ENCODE measurements at places on chromosomes 1 and 21.

DNA sequence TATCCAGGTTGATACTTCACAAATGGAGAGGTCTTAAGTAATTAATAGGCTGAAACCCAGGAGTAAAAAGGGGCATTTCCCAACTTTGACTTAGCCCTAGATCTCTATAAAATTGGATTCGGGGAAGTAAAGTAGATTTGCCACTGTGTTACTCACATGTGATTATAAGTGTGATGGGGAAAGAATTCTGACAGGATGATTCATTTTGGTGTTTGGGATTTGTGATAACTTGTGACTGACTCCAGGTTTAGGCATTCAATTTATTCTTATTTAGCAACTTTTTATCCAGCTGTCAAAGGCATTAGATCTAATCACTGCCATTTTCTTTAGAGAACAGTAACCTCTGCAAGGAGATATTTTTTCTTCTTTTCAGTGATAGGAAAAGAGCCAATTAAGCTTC lies 175.5 kb downstream of the ASTN1 start:
- DNase-seq, result no peak

GRCh38 chr1:112429749-112430148 lies 33.7 kb downstream of the CTTNBP2NL start:
- no peak for DNase-seq

DNA sequence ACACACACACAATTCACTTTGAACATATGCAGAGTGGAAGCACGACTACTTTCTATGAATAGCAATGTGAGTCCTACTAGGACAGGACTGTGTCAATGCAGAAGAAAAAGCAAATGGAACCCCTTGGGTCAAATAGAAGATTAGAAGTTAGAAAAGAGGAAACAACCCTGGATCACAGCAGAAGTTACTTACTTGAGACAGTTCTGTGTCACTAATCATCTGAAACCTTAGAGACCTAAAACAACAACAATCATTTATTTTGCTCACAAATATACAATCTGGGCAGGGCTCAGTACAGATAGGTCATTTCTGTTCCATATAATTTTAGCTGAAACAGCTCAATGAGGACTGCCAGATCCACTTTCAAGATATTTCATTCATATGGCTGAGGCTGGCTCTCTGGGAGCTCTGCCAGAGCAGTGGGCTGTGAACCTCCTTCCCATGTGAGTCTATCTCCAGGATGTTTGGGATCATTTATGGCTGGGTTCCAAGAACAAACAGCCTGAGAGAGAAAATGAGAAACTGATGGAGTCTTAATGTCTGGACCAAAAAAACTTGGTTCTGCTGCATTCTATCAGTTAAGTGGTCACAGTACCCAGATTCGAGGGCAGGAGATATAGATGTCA lies 42.5 kb upstream of the IL10 start:
- peak; percentile 80 for DNase-seq

- no peak for DNase-seq
These were observed 67.0 kb downstream of the XCL2 start for GRCh38 chr1:168476588-168477385.

- no peak for DNase-seq
These were observed 24.2 kb downstream of the HSPA13 start for GRCh38 chr21:14358775-14359174.

DNA sequence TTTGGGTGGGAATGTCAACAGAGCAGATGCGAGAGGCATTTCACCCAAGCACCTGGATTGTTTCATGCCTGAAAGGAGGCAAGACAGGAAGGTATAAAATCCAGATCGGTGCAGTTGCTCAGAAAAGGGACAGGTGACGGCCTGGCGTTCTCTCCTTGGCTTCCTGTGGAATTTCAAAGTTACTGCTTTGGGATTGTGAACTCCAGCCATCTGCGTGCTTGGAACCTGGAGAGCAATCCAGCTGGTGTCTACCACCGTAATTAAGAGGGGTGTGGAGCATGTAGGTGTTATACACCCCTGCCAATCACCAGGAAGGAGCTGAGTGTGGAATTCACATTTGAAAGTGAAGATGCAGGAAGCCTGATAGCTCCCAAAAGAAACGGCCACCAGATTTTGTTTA lies 286.1 kb downstream of the KIF26B start:
- no peak for DNase-seq

DNA sequence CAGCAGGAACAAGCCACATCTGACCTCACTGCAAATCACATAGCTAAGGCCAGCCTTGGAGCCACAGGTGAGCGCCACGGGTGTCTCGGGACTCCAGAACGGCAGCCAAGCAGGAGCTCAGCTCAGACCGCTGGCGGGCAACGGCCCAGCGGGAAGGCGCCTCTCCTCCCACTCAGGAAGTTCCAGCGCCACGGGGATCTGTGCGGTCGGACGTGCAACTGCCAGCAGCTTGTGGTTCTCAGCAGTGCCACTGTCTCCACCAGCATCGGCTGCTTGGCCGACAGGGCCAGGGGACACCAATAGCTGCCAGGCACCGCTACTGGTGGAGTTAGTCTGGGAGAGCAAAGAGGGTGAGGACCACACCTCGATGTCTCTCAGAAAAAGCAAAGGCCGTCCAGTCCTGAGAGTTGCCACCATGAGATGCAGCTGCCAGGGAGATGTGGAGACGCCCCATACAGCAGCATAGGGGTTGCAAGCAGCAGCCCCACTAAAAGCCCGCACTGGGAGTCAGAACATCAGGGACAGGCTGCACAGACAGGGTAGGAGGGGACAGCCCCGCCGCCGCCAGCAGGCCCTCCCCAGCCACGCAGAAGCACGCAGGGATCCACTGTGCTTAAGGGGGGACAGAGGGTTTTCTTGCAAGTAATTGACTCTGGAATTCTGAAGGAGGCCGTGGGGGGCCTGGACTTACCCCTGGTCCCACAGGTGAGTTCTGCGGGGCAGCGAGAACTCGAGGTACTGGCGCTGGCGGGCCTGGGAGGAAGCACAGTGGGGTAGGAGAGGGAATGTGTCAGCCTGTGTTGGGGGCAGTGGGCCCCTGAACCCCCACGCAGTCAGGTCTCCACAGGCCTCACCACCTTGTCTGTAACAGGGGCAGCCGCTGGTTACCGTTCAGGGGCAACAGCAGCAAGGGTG lies 83.5 kb downstream of the NPHP4 start:
- DNase-seq, result no peak

DNA sequence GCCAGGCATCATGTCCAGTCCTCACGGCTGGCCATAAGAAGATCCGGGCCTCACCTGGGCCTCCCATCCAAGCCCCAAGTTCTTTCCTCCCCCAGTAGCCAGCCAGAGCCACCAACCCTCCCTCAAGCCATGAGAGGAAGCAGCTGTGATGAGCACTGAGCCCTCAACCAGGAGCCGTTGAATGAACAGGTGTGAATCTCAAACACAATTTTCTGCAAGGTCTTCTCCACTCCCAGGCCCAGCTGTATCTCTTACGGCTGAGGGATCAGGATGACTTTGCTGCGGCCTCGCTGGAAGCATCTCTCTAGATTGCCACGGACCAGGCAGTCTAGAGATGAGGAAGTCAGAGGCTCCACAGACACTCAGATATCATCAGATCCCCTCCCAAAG lies 9.8 kb upstream of the CLDN14 start:
- DNase-seq, result no peak

- no peak for DNase-seq
These were observed 66.3 kb downstream of the SPATA46 start for GRCh38 chr1:162310337-162310736.

DNA sequence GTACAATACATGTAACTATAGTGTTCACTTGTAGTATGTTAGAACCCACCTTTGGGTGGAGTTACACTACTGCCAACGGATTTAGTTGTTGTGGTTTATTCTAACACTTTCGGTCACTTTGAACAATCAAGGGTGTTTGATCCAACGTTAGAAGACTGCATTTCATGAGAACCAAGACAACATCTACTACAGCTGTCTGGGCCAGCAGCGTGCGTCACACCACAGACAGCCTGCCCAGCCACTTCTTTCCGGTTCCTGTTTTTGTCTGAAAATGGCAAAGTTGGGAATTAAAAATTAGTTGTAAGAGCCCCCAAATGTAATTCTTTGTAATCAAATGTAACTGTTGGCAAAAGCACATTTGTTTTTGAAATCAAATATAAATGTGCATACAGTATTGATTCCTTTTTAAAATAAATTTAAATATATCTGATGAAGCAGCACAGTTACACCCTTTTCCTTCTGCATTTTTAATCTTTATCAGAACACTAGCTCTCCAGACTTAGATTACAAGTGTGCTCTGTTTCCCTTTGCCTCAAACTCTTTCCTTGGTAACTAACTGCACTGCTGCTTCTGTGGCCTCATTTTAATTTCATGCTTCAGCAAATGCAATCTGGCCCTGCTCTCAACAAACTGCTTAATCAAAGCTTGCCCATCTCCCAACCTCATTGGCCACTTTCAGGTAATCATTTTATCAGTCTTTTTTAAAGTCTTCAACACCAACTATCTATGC lies 86.6 kb upstream of the DPH5 start:
- DNase-seq, result no peak

DNA sequence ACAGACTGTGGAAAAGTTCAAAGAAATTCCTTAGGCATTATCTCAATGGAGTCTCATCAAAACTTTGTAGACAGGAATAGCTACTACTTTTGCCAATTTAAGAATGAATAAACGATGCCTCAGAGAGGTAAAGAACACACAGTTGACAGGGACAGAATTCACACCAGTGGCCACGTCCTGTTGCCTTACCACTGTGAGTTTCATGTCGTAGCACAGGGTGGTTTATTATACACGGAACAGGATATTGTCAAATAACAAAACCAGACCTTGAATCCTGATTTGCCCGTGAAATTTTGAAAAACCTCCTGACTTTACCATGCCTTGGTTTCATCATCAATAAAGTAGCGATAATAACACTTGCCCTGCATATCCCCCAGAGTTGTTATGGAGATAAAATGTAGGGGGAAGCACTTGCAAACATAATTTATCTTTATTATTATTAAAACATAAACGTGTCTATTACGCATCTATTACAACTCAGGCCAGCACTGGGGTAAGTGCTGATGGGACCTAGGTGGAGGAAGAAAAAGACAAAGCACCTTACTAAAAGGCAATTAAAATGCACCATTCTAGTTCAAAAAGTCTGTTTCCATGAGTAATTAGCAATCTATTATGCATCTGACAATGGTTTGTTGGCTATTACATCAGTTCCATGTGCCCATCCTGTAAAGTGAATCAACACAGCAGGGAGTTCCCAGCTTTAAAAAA lies 408.1 kb upstream of the RUNX1 start:
- no peak for DNase-seq

- no peak for DNase-seq
These were observed 56.0 kb downstream of the TBCE start for GRCh38 chr1:235423214-235423652.

DNA sequence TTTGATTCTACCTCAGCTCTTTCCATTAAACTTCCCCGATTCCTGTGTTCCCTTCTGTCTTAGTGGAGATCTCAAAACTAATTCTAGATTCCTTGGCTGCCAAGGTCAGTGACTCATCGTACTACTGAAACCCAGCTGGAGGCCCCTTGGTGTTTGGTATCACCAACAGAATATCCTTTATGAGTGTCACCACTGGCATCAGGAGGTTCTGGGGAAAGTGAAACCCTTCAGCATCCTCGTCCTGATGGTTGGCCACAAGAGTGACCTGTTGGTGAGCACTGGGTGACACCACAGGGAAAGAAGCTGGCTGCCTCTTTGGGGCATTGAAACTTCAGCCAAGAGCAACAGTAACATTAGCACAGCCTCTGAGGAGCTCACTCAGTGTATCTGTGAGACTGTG lies 9.6 kb downstream of the RAB42 start:
- peak; percentile 86 for DNase-seq

DNA sequence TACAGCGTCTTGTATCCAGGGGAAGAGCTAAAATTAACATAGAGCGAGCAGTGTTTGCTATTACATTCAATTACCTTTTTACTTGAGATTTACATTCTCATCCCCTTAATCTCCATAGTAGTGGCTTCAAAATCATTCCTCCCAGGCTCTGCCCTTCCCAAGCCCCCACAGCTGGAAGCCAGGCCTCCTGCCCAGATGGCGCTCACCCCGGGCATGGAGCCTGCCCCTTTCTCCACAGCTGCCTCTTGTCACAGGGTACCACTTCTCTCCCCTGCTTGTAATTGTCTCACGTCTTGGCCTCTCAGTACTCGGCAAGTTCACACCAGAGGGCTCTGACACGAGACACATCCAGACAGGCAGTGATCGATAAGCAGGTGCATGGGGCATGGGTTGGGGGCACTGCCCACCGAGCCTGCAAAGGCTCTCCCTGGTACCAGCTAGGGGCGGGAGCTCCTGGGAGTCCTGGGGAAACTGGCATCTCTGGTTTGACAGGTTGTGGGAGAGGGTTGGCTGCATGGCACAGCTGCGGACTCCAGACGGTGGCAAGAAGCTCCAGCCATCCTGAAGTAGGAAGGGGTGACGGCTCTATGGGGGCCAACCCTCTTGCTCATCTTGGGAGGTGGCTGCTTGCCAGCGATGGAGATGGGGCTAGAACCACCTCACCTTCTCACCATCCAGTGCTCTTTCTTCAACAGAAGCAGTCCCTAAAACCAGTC lies 20.1 kb downstream of the CASZ1 start:
- no peak for DNase-seq

GRCh38 chr1:116997066-116997465 lies 4.5 kb upstream of the CD101 start:
- DNase-seq, result no peak

GRCh38 chr21:29155118-29155932 lies 24.9 kb downstream of the MAP3K7CL start:
- peak; percentile 94 for DNase-seq

DNA sequence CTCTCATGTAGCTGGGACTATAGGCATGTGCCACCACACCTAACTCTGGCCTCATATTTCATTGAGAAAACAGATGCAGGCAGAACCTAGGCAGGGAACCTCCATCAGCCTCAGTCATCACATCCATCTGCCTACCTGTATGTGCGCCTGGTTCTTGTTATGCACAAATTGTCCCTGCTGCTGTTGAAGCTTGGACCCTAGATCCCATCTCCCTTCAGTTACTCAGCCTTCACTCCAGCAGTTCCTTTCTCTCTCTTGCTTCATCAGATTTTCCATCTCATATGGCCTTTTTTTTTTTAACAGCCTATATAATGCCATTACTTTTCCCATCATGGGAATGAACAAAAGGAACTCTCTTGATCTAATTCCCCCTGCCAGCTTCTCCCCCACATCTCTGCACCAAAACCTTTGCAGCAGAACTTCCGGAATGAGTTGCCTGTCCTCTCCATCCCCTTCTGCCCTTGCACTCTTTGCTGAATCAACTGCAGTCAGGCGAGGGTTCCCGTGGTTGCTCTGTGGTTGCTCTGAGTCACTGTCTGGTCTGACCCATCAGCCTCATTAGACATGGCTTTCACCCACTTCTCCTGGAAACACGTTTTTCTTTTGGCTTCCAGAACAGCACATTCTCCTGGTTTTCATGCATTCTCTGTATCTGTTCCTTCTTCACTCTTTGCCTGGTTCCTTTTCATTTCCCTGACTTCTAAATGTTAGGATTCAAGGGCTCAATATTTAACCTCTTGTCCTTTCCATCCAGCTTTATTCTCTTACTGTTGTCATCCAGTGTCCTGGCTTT lies 41.5 kb downstream of the UBE4B start:
- DNase-seq, result peak; percentile 93

DNA sequence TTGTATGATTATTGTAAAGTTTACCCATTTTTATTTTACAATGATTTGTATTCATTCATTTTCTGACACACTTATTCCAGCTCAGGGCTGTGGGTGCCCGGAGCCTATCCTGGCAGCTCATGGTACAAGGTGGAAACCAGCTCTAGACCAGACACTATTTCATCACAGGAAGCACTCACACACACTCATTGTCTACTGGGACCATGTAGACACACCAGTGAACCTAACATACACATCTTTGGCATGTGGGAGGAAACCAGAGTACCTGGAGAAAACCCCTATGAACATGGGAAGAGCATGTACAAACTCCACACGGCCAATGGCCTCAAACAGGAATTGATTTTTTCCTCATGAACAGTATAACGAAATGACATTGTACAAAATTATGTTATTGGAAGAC lies 2.4 kb downstream of the DTL start:
- no peak for DNase-seq

All from fibroblast of villous mesenchyme (primary cell).